NCI-H510A (cell line): ENCODE measurements at places on chromosomes 16 and 17.

DNA sequence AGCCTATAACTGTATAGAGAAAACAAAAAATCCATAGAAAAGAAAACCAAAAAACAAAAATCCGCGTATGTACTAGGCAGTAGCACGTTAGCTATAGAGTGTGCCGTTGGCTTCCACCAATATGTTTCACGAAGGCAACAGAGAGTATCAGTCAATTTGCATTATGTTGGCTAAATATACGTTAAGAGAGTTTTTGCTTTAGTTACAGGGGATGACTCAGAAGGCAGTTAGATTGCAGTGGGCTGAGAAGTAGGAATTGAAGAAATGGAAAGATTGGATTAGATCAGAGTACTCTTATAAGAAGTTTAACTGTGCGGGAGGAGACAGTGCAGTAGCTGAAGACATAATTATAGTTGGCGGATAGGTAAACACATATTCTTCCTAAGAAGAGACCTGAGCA is 911 bp upstream of the NACA2 start:
- DNase-seq, result no peak

GRCh38 chr17:29620271-29620670 is 2.4 kb downstream of the CORO6 start:
- DNase-seq, result no peak

DNA sequence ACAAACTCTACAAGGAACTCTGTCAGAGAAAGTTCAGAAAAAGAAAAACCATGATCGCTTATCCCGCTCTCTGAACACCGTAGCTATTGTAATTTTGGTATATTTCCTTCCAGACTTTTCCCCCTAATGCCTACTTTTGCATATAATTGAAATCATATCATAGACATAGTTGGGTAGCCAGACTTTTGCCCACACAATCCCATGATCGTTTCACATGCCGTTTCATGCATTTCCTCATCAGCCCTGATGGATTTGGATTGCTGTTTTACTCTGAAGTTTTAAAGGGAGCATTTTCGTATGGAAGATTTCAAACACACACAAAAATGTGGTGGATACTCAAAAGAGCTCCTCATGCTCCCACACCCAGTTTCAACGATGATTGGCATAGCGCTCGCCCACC is 31.3 kb downstream of the COX4I1 start:
- DNase-seq, result no peak

DNA sequence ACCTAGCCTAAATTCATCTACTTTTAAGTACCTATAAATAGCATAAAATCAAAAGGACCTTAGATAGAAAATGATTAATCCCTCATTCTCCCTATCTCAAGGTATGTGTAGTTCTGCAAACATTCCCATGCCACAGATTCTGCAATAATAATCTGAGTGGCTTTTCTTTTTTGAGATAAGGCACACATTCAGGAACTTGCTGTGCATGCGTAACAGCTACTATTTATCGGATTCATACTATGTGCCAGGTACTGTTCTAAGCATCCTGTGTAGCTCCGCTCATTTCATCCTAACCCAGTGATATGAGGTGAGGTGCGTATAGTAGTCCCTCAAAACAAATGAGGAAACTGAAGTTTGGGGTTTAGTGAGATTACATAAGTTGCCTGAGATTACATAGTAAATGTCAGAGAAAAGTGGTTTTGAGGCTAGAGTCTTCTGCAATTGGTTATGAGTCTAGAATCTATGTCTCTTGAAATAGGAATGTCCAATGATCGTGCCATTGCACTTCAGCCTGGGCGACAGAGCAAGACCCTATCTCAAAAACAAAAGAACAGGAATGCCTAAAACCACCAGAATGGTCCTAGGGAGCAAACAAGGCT is 2.0 kb upstream of the ZNF263 start:
- DNase-seq, result no peak

DNA sequence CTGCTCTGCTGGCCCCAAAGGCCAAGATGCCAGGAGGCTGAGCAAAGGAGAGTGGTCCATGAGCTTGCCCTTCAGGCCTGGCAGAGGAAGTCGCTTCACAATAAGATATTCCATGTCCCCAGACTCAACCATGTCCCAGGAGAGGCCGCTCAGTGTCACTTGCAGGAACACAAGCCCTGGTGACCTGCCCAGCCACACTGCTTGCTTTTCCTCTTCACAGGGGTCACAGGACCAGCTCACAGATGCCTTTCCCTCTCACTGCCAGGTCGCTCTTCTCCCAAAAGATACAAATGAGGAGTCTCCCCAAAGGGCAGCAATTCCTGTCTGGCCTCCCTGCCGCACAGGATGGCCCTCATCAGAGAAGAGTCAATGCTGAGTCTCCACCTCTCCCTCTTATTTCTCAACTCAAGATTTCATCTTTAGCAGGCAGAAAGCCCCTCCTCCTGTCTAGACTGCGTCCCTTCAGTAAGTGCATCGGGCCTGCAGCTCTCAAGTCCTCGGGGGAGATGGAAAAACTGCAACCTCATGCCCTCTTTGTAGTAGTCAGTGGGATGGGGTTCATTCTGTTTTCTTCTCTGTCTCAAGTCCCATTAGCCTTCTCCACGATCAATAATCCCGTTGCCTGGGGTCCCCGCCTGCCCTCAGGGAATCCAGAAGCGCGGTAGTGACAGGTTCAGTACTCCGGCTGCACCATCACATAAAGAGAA is 5.0 kb downstream of the JUP start:
- DNase-seq, result no peak

- DNase-seq, result no peak
Measured at GRCh38 chr17:46766493-46767491, 51.7 kb downstream of the WNT3 start.

DNA sequence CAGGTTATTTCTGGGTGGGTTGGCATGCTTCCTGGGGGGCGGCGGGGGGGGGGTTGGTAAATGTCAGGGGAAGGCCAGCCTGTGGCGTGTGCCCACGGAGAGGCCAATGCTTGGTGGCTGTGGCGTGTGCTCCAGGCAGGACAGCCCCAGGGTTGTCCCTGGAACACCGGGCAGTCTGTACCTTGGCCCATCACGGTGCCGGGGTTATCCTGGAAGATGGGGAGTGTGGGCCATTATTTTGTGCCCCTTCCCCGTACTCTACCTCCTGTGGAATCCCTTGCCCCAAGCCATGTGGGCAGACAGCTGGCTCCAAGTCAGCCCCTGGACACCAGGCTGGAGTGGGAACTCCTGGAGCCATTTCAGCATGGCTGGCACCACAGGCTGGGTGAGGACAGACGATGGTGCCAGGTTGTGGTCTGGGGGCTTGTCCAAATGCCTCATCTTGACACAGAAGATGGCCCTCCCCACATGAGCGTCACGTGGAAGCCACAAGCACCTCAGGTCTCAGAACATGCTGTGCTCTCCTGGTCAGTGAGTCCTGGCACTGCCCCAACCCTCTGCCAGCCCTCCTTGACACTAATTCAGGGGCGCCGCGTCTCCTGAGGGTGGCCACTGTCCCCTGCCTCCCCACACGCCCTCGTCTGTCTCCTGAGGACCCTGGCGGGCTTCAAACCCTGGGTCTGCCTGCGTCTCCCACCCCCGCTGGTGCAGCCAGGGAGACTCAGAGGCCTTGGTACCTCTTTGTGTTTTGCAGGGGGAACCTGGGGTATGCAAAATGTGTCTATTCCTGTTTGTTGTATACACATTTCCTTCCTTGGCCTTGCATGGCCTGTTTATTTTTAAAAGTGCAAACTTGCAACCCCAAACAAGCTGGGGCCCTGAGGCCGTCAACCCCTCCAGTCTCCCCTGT is 4.3 kb downstream of the SLC16A3 start:
- no peak for DNase-seq

- DNase-seq, result no peak
Measured at GRCh38 chr16:22789281-22789945, 24.5 kb upstream of the HS3ST2 start.

DNA sequence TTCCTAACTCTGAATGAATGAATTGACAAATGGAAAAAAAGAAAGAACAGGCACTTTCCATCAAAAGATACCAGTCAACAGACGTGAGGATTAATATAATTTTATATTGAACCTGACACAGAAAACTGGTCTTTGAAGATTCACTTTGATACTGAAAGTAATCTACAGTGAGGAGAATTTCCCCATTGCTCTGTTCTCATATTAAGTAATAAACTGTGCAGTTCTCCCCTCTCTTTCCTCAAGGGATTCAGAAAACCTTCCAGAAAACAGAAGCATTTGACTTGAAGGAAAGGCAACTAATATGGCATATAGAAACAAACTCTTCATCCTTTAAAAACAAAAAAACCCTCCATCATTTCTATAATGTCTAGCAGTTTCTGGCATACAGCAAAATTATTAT is 2.2 kb downstream of the TEX2 start:
- no peak for DNase-seq

DNA sequence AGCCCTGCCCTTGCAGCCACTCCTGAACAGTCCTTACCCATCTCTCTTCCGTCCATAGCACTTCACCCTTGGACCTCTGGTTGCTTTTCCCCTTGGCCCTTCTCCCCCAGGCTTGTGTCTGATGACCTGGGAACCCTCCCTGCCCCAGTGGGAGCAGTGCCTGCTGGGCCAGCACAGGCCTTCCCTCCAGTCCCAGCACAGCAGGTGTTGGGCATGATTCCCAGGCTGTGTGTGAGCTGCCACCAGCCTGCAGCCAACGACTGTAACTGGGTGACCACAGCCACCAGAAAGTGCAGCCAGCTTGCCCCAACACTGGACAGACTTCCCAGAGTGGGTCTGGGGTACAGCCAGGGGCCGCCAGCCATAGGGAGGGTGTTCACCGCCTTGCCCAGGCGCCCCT is 30.0 kb downstream of the CRAMP1 start:
- no peak for DNase-seq

- no peak for DNase-seq
Measured at GRCh38 chr17:73899839-73900238, 255.6 kb upstream of the SDK2 start.

GRCh38 chr16:50273888-50274325 is 7.6 kb downstream of the ADCY7 start:
- no peak for DNase-seq

- DNase-seq, result no peak
Measured at GRCh38 chr17:58337210-58337599, 8.6 kb upstream of the TSPOAP1 start.

GRCh38 chr17:58513267-58513964 is 1.0 kb downstream of the MTMR4 start:
- no peak for DNase-seq

DNA sequence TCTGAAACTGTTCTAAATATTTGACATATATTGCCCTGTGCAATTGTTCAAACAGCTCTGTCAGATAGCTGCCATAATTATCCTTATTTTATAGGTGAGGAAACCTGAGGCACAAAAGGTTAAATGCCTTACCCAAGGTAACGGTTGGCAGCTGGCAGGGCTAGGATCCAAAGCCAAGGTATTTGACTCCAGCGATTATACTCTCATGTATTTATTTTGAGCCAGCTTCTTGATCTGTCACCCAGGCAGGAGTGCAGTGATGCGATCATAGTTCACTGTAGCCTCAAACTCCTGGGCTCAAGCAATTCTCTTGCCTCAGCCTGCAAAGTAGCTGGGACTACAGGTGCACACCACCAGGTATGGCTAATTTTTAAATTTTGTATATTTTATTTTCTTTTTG is 7.2 kb downstream of the ENO3 start:
- no peak for DNase-seq

GRCh38 chr16:79074951-79075350 is 525.6 kb downstream of the MAF start:
- DNase-seq, result no peak

DNA sequence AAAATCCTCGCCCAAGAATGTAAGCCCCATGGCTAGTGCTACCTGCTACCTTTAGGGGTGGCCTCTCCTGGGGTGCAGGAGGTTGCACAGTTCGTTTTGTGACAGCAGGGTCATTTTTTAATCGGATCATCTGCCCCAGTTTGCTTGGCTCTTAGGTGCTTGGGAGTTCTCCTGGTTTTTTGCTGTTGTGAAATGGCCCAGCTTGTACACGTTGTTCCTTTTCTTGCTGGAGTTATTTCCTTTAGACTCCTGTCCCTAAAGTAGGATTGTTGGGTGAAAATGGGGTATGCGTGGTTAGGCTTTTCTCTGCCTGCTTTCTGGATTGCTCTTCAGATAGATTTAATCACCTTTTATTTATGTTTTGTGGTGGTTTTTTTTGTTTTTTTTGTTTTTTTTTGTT is 25.8 kb downstream of the ABCC1 start:
- DNase-seq, result no peak

GRCh38 chr17:29572691-29573557 is 4.4 kb downstream of the TP53I13 start:
- DNase-seq, result no peak
